Eye (tissue), 1 donor: ENCODE measurements at places on chromosomes 1 and 21.

DNA sequence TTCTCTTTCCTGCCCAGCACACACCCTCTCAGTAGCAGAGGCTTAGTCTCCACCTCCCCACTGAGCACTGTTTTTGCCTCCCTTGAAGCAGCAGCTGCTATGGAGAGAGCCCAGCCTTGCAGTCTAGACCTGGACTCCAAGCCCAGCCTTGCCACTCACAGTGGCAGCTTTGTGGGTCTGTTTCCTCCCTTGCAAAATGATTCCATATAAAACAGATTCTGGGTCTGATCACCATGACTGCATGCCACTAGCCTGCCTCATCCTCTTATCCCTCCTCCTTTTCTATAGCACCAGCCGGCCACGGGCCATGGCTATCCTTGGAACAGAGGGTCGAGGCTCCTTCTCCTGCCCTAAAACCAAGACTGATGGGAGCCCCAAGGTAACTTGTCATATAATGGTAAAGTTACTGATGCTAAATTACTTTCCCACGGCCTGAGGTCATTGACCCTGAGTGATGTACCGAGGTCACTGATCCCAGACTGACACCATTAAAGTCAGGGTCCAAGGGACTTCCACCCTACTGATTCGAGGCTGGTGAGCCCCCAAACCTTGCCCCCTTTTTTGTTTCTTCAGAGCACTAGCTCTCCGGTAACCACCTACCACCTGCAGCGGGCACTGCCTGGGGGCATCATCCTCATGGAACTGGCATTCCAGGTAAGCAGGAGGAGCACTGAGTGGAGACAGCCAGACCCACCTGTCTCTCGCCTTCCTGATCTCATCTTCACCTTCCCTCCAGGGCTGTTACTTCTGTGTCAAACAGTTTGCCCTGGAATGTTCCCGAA, 7.9 kb downstream of the HYI start:
- no peak for DNase-seq

GRCh38 chr1:48006264-48006663, 9.1 kb upstream of the TRABD2B start:
- DNase-seq = no peak

- DNase-seq = no peak
Measured at GRCh38 chr1:9768983-9769382, 54.8 kb downstream of the CLSTN1 start.

DNA sequence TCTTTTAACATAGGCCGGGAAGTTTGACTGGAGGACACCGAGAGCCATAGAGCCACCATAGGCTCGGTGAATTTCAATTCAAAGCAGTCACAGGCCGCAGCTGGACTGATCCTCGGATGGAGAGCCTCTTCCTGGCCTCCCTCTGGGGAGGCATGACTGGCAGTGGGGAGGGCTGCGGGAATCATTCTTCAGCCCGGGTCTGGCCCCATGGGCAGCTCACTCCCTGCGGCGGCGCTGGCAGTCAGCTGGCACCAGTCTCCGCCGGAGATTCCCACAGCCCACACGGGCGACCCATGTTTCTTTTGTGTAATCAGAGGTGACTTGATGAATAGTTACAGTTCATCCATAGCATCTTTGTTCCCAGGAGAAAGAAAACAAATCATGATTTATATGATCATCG, 10.6 kb downstream of the ESPN start:
- DNase-seq = peak; percentile 56

GRCh38 chr1:197272791-197273190, 4.7 kb downstream of the CRB1 start:
- DNase-seq = no peak

GRCh38 chr1:14794906-14795305, 196.4 kb downstream of the KAZN start:
- DNase-seq = no peak

GRCh38 chr1:245872475-245872874, 634.6 kb downstream of the SMYD3 start:
- no peak for DNase-seq

GRCh38 chr1:228743405-228743804, 8.1 kb downstream of the RHOU start:
- no peak for DNase-seq
